ENCODE measurements at places on chromosomes 3 and 15.

DNA sequence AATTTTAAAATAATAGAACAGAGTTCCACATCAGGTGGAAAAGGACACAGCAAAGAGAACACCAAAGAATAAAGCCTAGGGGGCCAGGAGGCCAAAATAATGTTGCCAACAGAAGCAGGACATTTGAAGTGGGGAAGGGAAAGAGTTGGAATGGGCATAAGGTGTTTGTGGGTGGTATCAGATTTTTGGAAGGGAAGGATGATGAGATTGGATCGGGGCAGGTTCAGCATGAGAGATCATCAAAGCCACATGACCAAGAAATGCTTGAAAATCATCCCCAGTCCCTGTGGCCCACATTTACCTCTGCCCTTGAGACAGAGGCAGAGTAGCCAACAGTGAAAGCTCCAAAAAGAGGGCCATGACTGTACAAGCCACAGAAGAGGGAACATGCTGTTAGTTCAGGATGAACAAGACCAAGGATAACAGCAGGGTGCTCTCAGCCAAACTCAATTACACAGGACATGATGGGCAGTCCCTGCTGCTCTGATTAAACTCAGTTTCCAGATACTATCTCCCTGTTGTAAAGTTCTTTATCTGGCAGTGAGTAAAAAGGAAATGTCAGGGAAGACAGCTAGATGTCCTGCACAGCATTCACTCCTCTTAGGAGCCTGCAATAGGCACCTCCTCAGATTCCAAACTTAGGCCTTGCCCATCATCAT is 32.5 kb downstream of the RAB27A start:
- DNase-seq: no peak

GRCh38 chr3:53357458-53357857 is 10.1 kb upstream of the DCP1A start:
- no peak for DNase-seq

- no peak for DNase-seq
These were observed 190.8 kb downstream of the XXYLT1 start for GRCh38 chr3:195080125-195080524.

- DNase-seq: no peak
These were observed 1.7 kb upstream of the MAN2A2 start for GRCh38 chr15:90901175-90902039.

DNA sequence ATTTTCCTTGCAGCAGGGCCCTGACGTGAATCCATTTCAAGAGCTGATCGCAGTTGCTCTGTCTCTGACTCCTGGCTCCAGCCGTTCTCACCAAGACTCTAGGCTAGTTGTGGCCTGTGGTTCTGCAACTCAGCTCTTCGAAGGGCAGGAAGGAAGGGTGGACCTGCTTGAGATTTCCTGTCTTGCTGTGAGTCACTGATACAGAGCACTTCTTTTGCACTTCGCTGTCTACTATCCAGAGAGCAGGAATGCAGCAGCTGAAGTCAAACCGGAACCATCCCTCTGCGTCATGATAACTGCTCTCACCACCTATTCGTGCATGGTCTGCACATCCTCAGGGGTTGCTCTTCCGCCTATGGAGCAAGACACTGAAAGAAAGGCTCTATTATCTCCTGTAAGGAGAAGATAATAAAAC is 59.7 kb downstream of the RAP2B start:
- DNase-seq: no peak

DNA sequence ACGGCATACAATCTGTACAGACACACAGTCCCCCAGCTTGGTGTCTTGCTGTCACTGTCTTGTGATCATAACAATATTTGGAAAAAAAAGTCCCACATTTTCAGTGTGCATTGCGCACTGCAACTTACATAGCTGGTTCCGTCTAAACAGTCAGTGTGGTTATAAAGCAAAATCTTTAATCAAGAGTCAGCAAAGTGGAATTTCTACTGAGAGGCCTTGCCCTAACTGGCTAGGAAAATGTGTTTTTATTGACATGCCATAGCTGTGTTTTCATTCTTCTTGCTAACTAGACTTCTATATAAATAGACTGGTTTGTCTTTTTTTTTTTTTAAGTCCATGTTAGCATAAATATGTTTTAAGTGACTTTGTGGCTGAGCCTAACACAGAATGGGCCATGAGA is 174.8 kb downstream of the POLR2M start:
- no peak for DNase-seq

DNA sequence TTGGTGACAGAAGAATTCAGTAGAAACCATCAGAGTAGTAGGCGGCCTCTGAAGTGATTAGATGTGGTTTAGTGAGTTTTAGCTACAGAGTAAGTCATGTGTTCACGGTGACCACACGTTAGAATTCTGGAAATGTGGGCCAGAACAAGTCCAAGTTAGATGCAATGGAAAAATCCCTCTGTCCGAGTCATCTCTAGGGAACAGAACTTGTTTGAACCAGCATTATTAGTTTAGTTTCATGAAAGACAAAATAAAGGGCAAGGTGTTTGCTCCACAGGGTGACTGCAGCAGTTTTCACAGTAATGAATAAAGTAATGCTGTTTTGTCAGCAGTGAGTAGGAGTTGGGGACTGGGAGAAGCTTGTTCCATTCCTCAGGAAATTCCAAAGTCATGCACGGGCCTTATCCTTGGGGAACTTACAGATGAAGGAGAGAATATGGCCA is 100.2 kb downstream of the CGNL1 start:
- no peak for DNase-seq

Data from activated CD4-positive, CD25-positive, alpha-beta regulatory T cell (primary cell).